ENCODE measurements at places on chromosomes 1 and 21.

- DNase-seq, result no peak
These were observed 13.8 kb upstream of the ZNF124 start for GRCh38 chr1:247185667-247186066.

GRCh38 chr1:81226603-81226928 is 574.2 kb upstream of the ADGRL2 start:
- no peak for DNase-seq

- peak; percentile 76 for DNase-seq
These were observed 645 bp downstream of the IVNS1ABP start for GRCh38 chr1:185316163-185317033.

DNA sequence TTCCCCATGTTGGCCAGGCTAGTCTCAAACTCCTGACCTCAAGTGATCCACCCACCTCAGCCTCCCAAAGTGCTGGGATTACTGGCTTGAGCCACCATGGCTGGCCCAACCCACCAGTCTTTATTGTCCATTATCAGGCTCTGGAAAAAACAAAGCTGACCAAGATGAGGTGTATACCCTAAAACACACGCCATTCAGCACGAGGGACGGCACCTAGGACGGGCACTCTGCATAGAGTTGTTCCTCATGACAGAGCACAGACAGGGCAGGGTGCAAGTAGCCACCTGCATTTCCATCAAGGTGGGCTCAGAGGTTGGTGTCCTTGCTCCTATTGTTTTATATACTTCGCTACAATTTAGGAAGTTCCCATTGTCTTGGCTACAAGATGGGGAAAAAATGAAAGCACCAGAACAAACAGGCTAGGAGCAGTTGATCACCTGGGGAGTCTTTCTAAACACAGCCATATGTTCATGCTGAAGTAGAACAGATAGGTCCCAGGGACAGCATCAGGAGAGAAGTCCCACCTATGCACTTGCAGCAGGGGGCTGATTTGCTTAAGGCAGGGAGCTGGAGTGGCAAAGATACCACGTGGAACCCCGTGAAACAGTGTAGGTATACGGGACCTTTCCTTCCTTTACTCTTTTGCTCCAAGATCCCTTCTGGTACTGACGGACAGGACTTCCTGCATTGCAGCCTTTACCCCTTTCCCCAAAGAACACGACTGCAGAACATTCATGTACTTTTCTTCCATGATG is 4.5 kb downstream of the KRTCAP2 start:
- DNase-seq, result no peak

DNA sequence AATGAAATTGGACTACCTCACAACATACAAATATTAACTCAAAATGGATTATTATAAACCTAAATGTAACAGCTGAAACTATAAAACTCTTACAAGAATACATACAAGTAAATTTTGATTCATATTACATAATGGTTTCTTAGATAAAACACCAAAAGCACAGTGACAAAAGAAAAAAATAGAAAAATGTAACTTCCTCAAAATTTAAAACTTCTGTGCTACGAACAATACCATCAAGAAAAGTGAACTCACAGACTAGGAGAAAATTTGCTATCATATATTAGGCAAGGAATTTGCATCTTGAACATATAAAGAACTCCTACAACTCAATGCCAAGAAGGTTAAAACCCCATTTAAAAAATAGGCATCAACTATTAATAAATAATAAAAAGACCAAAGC is 31.2 kb downstream of the ANGPTL3 start:
- no peak for DNase-seq

DNA sequence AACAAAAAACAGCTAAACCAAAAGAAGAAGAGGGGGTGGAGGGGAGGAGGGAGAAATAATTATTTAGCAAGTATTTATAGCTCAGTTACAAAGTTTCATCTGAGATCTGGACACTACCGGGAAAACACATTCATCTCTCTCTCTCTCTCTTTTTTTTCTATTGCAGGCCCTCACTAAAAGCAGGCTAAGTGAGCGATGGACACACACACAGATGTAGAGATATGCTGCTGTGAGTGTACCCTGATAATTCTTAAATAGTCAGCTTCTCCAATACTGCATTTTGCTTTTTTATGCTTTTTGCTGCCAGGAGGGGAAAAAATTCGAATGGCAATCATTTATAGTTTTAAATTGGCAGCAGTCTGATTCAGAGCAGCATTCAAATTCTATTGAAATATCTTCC is 65.0 kb downstream of the LPAR3 start:
- DNase-seq, result no peak
